ENCODE measurements at places on chromosomes 13 and 19. TPM values are rescaled to one million over a fixed set of nuclear protein-coding genes. Genes with fewer than 3 reads are reported as not detected.

The ADGRE3 gene
- total RNA-seq: not detected

The GNG8 gene
- not detected for total RNA-seq

The ZNF440 gene
- total RNA-seq: 3.7 TPM

The SIRT6 gene
- 12.9 TPM for total RNA-seq

The NEK5 gene
- 0.25 TPM for total RNA-seq

The SIGLECL1 gene
- not detected for total RNA-seq

The WDR88 gene
- total RNA-seq: not detected

The PSG6 gene
- not detected for total RNA-seq

The NLRP12 gene
- total RNA-seq: 0.22 TPM

The TMEM59L gene
- 1.5 TPM for total RNA-seq

The PLPPR3 gene
- not detected for total RNA-seq

The TMEM150B gene
- 2.0 TPM for total RNA-seq

GRCh38 chr13:33610438-33611120 lies 207.4 kb upstream of the RFC3 start:
- DNase-seq: peak; percentile 78

DNA sequence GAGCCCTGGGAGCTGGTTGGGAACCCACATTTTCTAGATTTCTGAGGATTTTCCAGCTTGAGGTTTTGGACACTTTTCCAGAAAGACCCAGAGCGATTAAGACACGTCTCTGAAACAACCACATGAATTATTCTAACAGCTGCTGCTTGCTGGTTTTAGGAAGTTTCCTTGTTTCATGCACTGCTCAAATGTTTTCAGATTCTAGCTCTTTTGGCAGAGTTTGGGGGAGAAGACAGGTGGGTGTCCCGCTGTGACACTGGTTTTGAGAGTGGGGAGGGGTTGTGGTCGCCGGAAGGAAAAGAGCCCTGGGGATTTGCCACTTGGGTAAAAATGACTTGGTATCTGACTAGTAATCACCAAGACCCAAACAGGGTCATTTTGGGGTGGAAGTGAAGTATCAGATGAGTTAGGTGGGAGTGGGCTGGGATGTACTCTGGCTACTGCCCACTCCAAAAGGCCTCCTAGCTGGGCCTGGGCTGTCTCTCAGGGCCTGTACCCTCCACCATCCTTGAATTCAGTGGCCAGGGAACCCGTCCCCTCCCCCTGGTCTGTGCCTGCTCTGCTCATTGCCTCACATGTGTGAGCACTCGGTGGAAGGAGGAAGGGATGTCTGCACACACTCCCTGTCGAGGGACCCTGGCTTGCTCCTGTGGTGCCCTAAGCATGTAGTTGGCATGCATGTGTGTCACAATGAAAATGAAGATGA lies 13.2 kb downstream of the GATAD2A start:
- DNase-seq: no peak

DNA sequence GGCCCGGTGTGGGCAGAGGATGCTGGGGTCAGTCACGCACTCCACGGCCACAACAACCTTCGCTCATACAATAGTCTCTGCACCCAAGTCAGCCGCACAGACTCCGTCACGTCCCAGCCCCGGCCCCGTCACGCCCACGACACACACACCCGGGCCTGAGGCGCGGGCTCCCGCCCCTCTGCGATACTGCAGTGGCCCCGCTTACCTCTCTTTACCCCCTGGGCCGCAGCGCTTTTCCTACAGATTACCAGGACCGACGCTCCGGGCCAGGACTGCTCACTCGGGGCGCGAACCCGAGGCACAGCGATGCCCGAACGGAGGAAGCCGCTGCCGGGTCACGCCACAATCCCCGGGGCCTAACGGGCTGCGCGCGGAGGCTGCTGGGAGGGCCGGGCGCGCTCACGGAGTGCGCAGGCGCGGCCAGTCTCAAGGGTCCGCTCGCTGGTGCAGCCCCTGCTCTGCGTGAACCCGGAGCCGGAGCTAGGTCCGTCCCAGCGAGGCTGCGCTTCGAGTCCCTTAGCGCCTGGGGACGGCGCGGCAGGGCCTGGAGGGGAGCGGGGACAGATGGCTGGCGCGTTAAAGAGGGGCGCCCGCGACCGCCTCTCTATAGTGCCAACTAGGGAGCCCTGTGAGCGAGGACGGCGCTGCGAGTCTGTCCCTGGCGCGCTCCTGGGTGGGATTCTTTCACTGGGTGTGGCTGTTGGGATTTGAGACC lies at the start of gene ZFP82:
Gene ZFP82, minus strand, starts transcription at position 358 of the 715 bp plus-strand sequence. CDS start 8,855 bp downstream, outside the sequence.
- peak; percentile 88 for DNase-seq

DNA sequence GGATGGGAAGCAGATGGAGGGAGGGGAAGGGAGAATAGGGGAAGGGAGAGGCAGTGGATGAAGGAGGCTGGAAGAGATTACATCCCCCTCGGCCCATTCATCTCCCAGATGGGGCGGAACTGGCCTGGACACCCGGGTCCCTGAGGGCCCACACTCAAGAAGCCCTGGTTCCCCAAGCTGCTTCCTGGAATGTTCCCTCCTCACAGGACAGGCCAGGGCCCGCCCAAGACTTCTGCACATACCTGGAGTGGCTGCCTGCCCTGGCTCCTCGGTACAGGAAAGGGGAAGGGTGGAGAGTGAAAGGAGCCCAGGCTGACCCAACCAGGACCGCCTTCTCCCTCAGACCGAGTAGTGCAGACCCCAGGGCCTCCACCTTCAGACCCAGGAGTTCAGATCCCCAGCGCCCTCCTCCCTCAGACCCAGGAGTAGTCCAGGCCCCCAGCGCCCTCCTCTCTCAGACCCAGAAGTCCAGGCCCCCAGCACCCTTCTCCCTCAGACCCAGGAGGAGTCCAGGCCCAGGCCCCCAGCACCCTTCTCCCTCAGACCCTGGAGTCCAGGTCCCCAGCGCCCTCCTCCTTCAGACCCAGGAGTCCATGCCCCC lies 489 bp downstream of the NTF4 start:
- no peak for DNase-seq

DNA sequence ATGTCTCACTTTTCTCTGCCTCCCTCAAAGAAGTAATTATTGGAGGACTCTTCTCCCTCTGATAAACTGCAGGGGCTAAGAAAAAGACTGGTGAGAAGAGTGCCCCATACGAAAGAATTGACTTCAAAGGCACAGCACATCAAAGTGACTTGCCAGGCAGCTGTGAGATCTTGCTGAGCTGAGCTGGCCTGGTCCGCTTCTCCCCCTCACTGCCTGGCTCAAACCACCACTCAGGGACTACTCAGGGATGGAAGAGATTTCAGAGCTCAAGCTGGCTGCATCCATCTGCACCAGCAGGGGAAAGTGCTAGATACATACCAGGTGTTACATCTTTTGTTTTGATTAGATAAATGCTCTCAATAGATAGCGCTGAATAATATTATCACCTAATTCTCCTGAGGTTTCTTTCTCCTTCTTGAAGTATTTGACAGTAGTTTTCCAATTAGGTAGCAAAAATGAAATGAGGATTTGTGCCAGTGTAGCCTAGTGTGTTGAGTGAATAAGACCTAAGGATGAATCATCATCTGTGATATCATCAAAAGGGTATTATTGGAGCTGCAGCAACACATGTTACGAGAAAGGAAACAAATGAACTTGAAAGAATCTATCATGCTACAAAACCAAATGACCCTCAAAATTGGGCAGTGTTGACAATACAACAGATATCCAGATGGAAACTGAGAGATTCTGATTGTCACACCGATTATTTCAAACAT lies 379.8 kb downstream of the TBC1D4 start:
- DNase-seq: no peak

DNA sequence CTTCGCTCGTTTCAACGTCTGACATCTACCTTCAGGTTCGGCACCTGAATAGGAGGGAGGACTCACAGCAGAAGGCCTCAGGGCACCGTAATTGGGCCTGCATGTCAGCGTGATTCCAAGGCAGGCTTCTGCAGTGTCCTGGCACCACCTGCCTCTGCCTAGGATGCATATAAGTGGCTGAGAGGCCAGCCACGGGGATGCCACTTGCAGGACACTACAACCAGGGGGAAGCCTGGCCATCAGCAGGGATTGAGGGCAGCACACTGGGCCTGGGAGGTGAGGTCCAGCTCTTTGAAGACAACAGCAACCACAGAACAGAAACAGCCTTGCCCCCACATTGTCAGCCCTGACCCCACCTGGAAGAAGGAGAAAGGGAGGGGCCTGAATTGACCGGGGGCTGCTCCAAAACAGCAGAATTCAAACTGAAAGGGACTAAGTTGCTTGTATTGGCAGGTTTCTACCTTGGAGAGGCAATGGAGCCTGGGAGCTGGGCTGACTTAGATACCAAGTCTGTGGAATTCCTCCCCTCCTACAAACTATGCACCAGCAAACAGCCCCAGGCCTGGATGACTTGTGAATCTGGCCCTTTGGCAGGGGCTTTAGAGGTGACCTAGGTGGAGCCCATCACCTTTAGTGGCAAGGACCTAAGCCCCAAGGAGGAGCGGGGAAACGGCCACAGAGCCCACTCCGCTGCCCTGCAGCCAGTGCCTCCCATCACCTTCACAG lies 34.1 kb upstream of the POMP start:
- DNase-seq: no peak

GRCh38 chr13:76330761-76331160 lies 555.4 kb downstream of the KCTD12 start:
- no peak for DNase-seq

- DNase-seq: no peak
These were observed 66.1 kb downstream of the ZNF486 start for GRCh38 chr19:20233105-20233504.

DNA sequence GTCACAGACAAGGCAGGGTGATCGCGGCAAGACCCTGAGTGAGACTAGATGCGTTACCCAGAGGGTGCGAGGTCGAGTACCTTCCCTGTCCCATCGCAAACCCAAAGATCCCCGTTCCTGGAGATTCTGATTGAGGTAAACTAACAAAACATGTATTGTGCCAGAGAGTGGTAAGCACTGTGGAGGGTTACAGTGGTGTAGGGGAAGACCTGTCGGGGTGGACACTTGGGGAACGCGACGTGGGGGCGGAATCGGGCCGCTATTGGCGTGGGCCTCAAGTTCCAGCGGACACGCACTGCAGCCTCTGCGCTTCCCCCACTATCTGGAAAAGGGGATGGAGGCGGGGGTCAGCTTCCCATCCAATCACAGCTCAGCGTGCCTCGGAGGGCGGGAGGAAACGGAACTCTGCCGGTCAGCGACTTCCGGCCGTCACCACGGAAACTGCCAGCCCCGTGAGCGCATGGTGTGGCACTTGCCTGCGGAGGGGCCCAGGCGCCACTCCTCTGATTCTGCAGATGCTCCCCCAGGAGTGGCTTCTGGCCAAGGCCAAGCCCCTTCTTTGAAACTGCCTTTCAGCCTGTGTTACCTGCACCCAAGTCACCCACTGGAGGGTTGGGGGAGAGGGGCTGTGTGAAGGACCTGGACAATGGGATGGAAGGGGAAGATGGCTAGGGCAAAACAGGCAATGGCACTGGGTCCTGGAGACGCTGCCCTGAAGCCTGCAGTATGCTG lies 1.0 kb upstream of the UBE2M start:
- DNase-seq: peak; percentile 90

- no peak for DNase-seq
These were observed 18.0 kb upstream of the CD70 start for GRCh38 chr19:6608940-6609339.

- no peak for DNase-seq
These were observed 21.8 kb upstream of the OBI1 start for GRCh38 chr13:78680576-78681350.

- peak; percentile 76 for DNase-seq
These were observed 21.9 kb downstream of the AP3D1 start for GRCh38 chr19:2129486-2129885.

DNA sequence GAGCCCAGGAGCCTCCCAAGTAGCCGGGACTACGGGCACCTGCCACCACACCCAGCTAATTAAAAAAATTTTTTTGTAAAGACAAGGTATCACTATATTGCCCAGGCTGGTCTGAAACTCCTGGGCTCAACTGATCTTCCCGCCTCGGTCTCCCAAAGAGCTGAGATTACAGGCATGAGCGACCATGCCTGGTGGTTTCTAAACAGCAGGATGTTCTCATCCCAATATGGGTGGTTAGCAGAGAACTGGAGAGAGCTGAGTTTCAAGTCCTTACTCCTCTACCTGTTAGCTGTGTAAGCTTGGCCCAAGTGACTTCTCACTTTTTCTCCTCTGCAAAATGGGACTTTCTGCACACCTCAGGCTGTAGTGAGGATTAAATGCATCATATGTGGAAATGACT lies 8.0 kb downstream of the TMEM91 start:
- DNase-seq: no peak

GRCh38 chr13:33076001-33076992 lies 60.1 kb downstream of the KL start:
- DNase-seq: no peak

DNA sequence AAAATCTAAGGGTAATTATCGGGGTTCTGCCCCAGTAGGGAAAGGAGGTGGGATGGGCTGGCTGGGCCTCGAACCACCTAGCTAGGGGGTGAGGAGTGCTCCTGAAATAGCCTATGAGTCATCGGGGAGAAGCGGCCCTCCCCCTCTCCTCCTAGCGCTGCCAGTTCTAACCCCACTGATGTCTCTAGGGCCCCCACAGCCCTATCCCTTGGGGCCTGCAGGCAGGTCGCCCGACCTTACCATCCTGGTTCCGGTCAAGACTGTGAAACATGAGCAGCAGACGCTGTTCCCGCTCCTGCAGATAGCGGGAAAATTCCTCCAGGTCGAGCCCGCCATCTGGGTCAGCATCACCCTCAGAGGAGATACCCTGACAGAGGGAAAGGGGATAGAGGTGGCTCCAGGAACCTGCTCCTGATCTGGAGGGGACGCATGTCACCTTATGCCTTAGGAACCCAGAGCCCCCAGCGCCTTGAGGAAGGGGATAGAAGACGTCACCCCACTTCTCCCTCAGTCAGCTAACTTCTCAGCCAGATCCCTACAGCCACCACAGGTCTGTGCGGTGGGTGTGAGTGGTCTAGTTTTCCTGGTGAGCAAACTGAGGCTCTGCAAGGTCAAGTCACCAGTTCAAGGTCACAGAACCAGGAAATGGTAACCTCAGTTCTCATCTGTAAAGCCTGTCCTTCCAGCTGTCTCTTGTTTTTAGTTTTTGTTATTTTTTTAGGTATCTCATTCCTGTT lies 1.5 kb downstream of the SLC25A23 start:
- DNase-seq: no peak

GRCh38 chr13:20425819-20426219 lies 99.8 kb downstream of the CRYL1 start:
- DNase-seq: no peak

DNA sequence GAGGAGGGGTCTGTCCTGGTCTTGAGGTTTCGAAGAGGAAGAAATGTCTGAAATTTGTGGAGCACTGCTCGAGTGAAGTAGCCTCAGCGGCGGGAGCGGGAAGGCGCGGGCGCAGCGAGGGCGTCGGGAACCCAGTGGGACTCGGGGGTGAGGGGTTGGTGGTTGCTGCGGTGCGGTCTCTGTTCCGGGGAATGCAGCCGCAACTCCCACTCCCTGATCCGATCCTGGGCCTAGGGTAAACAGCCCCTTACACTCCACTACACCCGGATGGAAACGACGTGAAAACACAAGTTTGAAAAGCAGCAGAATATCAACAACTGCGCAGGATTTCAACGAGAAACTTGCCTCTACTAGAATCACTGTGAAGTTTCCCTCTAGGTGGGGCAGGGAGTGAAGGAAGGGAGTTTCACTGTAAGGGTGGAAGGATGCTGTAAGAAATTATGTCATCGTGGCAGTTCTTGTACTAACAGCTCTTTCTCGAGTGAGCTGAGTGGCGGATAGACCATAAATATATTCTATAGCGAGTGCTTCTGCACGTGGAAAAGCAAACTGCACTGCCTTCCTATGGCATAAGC lies 2.0 kb upstream of the KLF12 start:
- DNase-seq: peak; percentile 31

- peak; percentile 58 for DNase-seq
These were observed 4.2 kb downstream of the EPS15L1 start for GRCh38 chr19:16467581-16467980.

- no peak for DNase-seq
These were observed 581 bp downstream of the CALR start for GRCh38 chr19:12938779-12939601.
